Fibroblast of skin of left quadriceps (primary cell): ENCODE measurements at places on chromosomes 4 and X.

DNA sequence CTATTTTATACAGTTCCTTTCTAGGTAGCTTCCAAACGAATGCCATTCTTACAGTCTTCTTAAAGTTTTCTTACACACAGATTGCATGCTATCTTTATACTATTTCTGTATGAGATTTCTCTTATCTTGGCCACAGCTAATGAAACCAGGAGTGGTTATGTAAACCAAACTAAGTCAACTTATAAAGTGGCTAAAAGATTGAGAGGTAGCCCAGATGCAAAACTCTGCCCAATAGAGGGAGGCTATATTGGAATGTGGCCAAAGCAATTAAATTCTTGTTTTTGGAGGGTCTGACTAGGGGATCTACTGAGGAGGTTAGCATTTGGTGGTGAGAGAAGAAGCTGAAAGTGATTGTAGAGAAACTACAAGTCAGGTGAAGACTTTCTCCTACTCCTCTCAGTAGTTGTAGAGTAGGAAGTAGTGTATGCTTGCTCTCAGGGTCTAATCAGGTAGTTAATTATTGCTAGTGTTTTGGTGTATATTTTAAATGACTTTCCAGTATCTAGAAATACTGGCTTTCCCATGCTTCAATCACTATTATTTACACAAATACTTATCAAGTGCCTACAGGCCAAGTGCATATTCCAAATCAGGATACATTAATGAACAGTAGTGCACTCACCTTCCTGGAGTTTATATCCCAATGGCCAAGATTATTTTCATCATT lies 104.2 kb upstream of the HPGD start:
- no peak for DNase-seq

DNA sequence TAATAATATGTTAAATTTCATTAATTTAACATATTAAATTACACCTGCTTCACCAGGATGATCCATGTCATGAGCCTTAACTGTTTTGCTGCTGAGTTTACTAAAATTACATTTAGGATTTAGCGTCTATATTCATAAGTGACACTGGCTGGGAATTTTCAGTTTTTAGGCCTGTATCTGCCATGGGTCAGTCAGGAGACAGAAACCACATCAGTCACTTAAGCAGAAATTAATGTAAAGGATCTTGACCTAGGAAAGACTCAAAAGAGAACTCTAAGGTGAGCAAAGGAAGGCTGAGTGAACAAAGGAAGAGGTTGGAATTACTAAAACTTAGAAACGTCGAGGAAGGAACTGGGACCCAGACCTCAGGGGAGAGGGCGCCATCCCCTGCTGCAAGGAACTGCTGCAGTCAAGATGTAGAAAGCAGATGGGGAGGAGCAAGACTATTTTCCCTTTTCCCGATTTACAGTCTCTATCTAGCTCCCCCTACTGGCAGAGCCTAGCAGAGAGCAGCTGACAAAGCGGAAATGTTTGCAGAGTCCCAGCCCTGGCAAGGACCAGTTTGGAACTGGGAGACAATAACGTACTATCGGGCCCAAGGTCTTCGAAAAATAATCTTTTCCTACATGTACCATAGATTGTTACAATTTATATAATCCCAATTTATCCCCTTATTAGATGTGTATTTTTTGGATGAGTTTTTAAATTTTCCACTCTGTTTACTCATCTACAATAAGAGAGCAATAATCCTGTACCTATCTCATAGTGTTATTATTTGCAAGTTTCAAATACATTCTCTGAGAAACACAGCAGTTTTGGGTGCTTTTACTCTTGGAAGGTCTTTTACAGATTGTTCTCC lies 22.6 kb upstream of the RBBP7 start:
- DNase-seq: peak; percentile 40

- no peak for DNase-seq
These were observed 58.3 kb upstream of the GUCY1A1 start for GRCh38 chr4:155608225-155608885.

GRCh38 chr4:25843340-25844097 lies 19.3 kb downstream of the SEL1L3 start:
- DNase-seq: no peak

DNA sequence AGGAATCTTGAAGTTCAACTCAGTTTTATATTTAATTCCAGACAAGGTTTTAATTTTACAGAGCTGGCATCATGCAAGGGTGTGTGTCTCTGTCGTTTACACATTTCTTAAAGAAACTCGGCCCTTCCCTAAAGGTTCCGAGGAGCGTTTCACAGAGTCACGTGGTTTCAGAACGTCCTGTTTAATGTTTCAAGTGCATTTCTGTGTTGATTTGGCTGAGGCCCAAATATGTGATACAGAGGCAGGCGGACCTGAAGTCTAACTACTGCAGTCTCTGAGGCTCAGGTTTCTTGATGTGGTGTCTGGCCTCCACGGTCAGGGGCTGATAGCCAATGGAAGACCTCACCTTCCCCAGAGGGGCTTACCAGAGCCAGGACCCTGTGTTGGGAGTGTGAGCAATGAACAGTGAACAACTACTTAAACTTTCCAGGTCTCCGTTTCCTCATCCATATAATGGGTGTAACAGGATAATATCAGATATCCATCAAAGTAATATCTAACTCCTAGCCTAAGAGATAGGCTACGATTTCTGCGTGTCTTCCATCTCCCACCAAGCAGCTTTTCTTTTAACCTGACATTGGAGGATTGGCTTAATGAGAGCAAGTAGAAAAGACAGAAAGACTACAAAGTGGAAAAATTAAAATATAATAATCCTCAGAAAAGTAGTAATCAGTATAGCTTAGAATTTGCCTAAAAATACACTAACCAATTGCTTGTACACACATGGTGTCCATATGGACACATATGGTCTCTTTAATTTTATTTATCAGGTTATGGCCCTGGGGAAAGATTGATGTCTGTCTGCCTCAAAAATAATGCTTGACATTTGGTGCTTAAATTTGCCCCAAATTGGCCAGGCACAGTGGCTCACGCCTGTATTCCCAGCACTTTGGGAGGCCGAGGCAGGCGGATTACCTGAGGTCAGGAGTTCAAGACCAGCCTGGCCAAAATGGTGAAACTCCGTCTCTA lies 50.0 kb upstream of the TRIM2 start:
- no peak for DNase-seq

DNA sequence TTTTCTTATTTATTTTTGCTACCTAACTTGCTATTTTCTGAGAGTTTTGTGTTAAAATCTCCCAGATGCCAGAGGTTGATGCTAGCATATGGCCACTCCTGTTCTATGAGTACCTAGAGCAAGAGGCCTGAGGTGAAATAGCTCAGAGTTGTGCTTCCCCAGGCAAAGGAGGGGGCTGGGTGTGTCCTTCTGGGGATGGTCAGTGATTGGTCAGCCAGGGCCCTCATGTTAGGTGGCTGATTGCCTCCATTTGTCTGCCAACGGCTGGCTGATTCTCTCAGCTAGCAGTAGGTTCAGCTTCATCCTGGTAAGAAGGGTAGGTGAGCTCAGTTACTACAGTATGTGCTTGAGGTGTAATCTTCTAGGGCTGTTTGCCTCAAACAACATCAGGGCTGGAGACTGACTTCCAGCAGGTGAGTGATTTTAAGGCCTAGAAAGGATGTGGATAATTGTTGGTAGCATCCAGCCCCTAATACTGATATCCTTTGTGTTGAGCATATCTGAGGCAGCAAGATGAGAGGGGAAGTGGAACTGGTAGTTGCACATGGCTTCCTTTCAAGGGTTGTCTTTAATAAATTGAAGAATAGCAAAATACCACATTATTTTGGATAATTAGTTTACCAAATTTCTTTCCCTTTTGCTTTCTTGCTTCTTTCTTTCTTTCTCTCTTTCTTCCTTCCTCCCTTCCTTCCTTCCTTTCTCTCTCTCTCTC lies 62.5 kb upstream of the RHOH start:
- no peak for DNase-seq

- DNase-seq: no peak
These were observed 519.7 kb upstream of the ZFP42 start for GRCh38 chr4:187475901-187476300.

- DNase-seq: no peak
These were observed 19.5 kb downstream of the RELL1 start for GRCh38 chr4:37666625-37667071.

DNA sequence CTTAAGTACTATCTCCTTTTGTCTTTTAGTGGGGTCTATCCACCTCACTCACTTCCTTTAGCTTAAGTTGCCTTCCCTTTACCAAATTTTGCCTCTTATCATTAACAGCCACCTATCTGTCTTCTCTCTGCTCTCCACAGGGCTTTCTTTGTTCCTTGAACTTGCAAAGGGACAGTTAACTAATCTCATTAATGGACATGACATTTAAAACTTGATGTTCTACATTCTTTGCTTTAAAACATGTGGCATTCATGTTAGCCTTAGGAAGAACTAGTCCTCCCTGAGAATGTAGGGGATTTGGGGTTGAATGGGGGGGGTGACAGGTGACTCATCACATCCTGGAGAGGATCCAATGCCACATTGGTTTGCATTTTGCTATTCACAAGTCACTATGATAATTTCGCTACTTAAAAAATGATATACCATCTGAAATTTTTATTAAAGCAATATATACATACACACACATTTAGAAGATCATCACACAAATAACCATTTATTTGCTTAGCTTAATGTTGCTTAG lies 41.0 kb upstream of the DMD start:
- no peak for DNase-seq

GRCh38 chr4:59223292-59223941 lies 1976.7 kb upstream of the ADGRL3 start:
- DNase-seq: no peak
